CD14-positive monocyte (primary cell): ENCODE measurements at places on chromosomes 7 and 10. TPM values are rescaled to one million over a fixed set of nuclear protein-coding genes. Genes with fewer than 3 reads are reported as not detected.

GRCh38 chr10:116270771-116271592, 2.0 kb downstream of the GFRA1 start:
- DNase-seq: no peak

SNCG gene
- polyA plus RNA-seq: 0.73 and 1.8 TPM in 2 replicates

DNA sequence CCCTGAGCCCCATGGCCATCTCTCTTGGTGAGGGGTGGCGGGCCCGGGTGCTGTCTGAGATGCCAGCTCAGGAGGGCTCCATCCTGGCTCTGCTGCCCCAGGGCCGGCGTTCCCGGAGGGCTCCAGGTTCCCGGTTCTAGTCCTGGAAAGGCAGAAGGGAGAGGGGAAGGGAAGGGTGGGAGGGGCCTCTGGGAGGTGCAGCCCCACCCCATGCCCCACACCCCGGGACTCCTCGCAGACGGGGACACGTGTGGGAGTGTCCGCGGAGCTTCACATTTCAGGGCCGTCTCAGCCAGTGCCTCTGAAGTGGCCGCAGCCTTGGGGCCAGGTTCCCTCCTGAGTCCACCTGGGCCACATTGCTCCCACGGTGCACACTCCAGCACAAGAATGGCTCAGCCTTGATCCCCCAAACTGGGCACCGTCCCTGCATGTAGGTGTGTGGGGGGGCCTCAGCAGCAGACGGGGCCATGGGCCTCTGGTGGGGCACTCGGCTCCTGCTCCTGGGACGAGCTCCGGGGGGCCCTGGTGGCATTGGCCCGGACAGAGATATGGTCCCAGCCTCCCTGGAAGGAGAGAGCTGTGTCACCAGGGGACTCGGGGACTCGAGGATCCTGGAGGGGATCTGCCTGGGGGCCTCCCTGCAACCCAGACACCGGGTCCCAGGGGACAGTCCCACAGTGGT, 5.8 kb downstream of the BHLHA15 start:
- DNase-seq: no peak

- no peak for DNase-seq
Observed at GRCh38 chr10:124518366-124518765, 56.7 kb downstream of the LHPP start.

DNA sequence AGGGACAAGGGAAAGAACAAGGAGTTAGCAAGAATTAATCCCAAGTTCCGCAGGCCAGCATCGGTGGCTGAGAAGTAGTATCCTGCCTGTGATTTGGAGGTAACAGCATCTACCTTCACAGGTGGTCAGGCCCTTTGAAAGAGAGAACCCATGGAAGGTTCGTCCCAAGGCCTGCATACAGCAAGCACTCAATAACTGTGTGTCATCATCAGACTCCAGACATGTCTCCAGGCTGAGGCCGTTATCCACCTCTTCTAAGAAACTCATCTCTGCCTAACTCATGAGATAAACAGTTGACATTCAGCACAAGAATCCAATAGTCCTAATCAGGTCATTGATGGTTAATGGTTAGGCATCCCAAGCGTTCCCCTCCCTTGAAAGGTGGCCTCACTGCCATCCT, 45.0 kb downstream of the CTBP2 start:
- no peak for DNase-seq

GRCh38 chr7:47649919-47650318, 68.0 kb upstream of the TNS3 start:
- DNase-seq: no peak

LIPN gene
- 12.9 TPM for polyA plus RNA-seq

DNA sequence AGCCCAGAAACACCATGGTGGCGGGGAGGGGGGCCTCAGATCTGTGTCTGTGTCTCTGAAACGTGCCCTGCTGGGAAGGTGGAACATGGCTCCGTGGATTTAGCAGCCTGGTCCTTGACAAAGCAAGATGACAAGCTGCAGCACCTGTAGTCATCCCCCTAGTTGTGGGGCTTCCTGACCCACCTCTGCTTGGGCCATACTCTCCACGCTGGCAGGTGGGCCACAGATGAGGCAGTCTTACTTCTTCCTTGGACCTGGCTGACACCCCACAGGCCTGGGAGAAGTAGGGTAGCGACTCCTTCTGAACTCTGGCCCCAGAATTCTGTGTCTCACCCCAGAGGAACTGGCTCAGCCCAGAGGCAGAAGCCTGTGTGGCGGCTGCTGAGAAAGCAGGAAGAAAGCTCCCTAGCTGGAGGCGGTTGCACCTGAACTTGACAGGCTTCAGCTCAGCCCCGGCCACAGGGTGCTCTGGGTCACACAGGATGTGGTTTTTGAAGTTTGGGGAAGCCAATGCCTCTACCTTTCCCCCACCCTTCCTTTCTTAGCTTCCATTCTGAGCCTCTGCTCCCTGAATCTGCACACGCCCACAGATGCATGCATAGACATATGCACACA, 113.9 kb downstream of the ABLIM1 start:
- DNase-seq: no peak

DNA sequence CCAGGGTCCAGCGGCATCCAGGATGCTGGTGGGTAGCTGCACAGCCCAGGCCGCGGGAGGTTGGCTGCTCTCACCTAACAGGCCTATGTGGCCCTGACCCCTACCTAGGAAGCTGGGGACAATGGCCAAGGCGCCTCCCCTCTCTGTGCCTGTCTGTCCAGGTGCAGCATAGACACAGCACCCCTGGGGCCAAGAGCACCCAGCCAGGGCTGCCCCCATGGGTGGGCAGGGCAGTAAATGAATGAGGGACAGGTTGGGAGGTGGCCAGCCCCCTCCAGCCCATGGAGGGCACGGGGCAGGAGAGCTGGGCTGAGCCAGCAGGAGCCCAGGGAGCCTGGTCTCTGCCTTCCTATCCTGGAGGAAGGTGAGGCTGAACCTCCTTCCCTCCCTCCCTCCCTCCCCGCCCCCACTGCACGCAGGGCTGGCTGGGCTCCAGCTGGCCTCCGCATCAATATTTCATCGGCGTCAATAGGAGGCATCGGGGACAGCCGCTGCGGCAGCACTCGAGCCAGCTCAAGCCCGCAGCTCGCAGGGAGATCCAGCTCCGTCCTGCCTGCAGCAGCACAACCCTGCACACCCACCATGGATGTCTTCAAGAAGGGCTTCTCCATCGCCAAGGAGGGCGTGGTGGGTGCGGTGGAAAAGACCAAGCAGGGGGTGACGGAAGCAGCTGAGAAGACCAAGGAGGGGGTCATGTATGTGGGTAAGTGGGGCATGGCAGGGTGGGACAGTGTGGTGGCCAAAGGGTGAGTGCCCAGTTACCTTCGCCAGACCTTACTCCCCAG, at the start of gene SNCG:
SNCG (plus strand) TSS at position 484 of the 785 bp plus-strand sequence; CDS start at position 583, 99 bp downstream.
- no peak for DNase-seq

DNA sequence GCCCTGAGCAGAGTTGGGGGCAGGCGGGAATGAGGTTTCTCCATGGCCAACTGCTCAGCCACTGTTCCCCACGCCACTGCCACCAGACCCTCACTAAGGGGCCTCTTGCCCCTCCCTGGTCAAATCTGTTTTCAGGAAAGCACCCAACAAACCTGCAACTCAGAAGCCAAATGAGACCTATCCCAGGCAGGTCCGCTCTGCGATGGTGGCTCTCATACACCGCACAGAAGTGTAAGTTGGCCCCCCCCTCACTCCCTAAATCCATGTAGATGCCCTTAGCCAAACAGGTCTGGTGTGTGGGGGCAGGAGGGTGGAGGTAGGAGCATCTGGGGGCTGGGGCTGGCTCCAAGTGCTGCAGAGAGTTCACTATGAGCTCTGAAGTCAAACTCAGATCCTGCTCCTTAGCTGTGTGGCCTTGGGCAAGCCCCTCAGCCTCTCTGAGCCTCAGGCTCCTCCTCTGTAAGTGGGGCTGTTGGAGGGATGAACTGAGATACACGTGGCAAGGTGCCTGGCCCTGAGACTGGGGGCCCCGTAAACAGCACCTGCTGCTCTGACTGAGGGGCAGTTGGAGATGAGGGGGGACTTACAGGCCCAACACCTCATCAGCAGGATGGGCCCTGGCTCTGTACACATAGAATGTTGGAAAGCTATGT, 1.1 kb downstream of the MMRN2 start:
- no peak for DNase-seq

PAPOLB gene
- not detected for polyA plus RNA-seq

MNX1 gene
- polyA plus RNA-seq: not detected

- DNase-seq: no peak
Observed at GRCh38 chr7:28524978-28525377, 112.7 kb downstream of the CREB5 start.

- no peak for DNase-seq
Observed at GRCh38 chr10:127526161-127526560, 22.9 kb upstream of the NPS start.

GRCh38 chr7:90092506-90092905, 61.8 kb upstream of the STEAP1 start:
- no peak for DNase-seq

DNA sequence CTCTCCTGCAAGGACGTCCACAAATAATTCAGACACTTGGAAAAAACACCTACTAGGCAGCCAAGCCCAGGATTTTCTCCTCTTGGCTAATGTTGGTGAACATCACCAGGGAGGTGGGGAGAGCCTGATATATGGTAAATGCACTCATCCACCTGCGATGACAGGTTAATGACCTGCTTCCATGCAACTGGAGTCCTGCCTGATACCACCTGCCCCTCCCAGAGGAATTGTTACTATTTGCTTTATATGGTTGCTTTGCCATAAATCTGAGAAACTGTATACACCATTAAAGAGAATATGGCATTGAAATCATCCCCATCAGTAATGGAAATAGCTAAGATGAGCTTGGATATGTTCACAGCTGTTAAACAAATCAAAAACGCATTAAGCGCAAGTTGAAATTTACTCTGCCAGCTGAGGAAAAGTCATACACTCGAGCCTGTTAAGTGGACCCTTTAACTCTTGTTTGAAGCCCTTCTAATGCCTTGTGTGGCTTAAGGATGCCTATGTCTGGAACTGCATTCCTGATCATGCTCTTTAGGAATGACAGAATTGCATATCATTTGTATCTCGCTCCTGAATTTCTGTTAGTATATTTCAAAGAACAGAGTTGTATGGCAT, 208.3 kb downstream of the PRPF18 start:
- DNase-seq: no peak

DNA sequence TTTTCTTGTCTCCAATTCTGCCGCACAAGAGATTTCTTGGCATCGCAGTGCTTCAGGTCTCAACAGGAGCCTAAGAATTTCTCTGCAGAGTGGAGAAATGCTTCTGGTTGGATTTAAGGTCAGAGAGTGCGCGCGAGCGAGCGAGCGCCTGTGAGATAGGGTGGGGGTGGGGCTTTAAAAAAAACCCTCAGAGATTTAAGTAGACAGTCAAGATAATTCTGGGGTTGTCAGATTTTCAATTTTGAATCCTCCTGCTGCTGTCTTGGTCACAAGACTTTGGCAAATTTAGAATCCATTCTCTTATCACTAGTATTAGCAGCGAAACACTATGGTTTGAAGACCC, 49.7 kb downstream of the CPEB3 start:
- DNase-seq: no peak

DNA sequence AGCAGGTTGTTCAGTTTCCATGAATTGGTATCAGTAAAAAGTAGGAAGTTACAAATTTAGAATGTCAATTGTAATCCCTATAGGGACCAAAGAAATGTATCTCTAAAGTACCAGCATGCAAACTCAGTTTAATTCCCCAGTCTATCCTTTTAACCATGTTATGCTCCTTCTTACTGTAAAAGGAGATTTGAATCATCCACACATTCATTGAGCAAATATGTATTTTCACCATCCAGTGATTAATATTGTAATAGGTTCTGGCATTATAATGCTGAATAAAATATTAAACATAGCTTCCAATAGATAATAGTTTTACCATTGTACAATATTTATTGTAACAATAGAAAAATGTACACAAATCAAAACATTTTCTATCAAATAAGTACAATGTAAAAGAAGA, 228.2 kb upstream of the SEMA3A start:
- no peak for DNase-seq

MAT1A gene
- polyA plus RNA-seq: not detected

DPCD gene
- 9.0 TPM for polyA plus RNA-seq

- DNase-seq: no peak
Observed at GRCh38 chr7:127954357-127954748, 76.9 kb downstream of the LRRC4 start.

DNA sequence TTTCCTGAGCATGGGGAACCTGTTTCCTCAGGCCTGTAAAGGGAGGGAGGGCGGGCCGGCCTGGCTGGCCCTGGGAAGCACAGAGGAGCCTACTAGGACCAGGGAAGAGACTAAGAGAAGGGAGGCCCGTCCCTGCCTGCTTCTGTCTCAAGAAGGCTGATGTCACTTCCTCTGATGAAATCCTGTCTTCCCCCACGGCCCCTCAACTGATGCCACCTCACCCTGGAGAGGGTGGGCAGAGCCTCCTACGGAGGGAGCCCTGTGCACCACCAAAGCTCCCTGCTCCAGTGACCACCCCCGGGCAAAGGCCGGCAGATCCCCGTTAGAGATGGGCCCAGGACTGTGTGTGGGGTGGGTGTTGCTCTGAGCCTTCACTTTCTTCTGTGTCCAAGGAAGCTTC, 1.0 kb upstream of the PILRA start:
- peak; percentile 95 for DNase-seq

DNA sequence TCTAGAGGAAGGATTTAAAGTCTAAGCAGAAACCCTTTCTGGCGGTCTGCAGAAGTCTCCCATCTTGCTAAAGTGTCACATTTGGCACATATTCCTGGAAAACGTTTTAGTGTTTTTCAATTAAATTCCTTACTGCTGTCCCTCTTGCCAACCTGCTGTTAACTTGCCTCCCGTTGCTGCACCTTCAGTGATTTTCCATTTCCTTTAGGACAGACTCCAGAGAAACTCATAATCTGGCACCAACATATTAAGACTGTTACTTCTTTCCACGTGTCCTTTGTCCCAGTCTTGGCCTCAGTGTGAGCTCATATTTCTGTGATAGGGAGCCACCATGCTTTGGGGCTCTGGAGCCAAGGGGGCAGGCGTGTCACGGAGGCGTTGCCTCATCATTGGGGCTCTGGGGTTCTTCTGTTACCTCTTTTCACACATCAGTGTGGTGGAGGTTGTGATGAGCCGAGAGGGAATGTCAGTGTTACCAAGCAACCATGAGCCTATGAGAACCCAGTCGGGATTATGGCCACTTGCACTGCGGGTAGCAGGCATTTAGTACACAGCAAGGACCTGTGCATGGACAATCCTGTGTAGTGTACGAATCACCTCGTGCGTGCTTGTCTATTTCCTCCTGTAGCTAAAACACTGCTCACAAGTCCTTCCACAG, 26.0 kb upstream of the ZNF32 start:
- no peak for DNase-seq

DNA sequence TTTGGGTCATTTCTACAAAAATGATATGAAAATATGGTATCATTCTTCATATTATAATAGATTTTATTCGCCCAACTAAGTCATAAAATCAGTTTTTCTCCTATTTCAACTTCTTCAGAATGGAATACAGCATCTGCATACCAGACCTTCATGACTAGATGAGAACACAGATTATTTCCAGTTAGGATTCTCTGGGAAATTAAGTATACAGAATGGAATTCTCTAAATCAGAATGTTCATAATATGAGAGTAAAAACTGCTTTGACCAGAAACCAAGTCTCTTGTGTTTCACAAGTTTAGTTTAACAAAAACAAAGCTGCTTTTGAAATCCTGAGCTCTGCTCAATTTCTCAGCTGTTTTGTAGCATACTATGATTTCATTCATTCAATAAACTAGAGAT, 160.3 kb upstream of the SEMA3A start:
- no peak for DNase-seq
